NCI-H446 treated with DMSO at 0.1 percent for 48 hours (cell line): ENCODE measurements at places on chromosomes 12 and 14.

DNA sequence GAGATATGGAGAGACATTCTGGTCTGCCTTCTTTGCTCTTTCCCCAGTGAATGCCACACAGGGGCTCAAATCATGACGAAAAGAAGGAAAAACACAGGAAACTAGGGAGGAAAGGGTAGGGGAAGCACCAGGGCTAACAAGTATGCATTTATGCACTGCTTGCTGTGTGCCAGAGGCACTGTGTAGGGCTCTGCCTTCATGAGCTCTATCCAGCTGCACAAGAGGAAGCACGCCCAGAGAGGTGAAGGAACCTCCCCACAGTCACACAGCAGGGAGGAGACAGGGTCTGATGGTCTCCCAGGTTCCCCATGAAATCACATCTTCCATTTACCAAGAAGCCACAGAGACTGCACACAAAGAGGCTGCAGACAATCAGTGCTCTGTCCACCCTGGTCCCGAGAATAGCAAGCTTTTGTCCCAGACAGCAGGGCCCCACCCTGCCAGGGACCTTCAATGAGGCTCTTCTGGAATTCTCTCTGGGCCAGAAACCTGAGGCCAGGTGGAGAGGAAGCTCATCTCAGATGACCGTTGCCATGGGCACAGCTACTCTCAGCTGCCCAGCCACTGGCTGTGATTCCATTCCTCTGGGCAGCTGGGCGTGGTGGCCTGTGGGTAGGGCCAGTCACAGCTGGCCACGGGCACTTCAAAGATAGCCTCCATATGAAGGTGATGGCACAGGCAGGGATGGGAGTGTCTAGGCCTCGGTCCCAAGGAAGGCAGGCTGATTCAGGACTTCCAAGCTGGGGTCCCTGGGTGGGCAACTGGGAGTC, 7.3 kb upstream of the TRPV4 start:
- DNase-seq, result no peak

DNA sequence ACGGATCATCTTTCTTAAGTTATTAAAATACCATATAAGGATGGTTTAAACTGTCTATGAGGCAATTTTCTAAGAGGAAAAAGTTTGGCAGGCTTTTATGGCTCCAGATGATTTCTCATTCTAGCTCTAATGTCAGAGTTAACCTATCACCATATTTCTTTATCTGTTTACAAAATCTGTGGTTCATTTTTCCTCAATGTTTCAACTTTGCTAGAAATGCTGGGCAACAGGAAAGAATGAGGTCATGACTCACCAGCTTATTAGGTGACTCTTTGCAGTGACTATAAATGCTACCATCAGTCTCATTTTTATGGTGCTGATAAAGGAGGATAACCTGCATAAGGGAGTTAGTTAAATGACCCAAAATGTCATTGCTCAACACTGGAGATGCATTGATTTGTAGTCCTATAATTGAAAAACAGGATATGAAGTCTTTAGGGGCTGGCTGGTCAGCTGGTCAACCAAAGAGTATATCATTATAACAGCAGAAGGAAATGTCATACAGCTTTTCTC, 45.3 kb upstream of the RAP1B start:
- DNase-seq, result no peak

DNA sequence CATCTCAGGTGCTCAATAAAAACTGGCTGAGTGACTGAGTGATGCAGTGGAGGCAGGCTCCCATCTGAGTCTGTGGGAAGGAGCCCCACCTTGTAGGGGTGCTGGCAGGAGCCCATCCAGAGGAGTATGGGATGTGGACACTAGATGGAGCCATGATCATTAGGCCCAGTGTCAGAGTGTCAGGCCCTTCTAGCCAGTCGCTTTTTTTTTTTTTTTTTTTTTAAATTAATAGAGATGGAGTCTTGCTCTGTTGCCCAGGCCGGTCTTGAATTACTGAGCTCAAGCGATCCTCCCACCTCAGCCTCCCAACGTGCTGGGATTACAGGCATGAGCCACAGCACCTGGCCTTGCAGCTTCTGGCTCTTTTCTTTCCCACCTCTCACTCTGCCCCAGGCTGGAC, 11.5 kb downstream of the RITA1 start:
- DNase-seq, result peak; percentile 50

- DNase-seq, result no peak
These were observed 14.0 kb downstream of the OR11G2 start for GRCh38 chr14:20204721-20205120.

DNA sequence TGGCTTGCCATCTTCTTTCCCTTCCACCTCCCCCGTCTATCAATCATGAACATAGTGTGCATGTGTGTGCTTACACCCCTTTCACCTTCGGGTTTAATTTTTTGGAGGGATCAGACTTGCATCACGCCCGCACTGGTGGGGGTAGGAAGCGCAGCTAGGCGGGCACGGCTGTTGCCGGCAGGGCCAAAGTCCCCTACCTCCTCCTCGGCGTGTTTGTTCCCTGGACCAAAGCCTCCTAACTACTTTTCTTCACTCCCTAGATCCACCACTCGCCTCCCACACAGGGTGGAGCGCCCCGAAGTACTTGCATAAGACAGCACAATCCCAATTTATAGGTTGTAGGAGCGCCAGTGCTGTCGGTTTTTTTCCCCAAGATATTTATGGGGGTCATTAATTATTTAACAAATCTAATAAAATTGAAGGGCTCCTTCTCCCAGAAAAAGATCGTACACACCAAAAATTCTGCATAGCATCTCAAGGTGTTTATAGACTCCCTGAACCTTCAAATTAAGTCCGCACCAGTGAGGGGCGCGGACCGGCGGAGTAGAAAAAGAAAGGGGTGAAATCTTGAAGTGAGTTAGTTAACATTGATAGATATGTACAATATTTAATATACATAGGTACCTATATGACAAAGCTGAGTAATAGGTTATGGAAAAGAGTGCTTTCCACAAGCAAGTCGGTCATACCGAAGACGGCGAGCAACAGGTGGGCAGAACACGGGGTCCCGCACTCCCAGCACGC, 717 bp downstream of the PKP2 start:
- DNase-seq, result no peak

- DNase-seq, result no peak
These were observed 87.0 kb downstream of the SLC25A47 start for GRCh38 chr14:100410056-100410565.

DNA sequence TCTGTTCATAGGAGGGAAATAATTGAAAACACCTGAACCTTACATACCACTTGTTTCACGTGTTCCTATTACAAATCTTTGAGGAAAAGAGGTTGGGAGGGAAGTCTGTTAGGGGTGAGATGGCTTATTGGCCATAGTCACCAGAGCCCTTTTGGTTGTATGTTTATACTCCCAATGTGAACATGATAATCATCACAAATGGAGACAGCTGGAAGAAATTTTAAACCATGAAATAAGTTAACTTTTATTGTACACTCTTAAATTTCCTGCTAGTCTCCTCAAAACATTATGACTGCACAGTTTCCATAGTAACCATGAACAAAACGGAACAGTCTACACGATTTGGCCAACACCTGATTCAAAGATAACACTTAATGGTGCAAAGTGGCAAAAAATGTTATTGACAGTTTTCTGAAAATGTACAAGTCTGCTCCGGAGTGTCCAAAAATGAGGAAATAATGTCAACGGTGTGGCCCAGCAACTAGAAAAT, 56.9 kb downstream of the LMNTD1 start:
- DNase-seq, result no peak

DNA sequence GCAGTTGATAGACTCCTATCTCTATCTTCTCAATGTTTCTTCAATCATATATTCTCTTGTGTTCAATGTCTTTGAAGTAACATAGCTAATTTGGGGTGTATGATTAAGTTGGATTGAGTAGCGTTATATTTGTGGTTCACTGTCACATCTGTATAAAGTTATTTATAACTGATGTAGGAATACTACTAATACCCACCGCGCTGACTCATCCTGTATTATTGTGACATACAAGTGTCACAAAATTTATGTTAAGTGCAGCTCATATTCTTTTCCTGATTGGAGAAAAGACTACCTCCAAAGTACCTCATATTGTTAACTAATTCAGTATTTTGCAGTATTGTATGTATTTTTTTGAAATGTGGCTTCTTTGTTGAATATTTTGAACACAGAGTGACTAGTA, 940.8 kb downstream of the SLC6A15 start:
- DNase-seq, result no peak

DNA sequence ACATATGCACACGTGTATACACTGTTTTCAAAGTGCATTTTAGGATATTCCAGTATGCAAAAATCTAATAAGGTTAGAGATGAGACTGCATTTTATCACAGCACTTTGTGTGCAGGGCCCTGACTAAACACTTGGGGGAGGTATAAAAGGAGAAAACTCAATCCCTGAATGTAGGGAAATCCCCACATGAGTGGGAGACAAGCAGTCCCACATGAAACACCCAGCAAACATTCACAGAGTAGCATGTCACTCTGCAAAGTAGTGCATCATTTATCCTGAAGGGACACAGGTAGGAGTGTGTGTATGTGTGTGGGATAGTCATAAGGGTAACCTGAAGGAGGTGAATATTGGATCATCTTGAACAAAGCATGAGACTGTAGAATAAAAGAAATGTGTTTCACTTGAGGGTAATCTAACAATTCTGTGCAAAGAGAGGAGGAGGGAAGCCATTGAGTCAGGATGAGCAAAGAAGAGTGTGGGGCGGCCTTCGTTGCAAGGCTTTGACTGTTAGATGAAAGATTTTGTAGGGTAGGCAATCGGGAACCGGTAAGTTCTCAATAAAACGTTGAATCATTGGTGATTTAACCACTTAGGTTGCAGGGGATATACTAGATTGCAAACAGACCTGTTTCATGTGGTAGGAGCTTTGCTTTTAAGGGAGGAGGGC, 2.9 kb downstream of the PRPF40B start:
- DNase-seq, result no peak

- no peak for DNase-seq
These were observed 1.7 kb downstream of the AJUBA start for GRCh38 chr14:22980672-22981089.

DNA sequence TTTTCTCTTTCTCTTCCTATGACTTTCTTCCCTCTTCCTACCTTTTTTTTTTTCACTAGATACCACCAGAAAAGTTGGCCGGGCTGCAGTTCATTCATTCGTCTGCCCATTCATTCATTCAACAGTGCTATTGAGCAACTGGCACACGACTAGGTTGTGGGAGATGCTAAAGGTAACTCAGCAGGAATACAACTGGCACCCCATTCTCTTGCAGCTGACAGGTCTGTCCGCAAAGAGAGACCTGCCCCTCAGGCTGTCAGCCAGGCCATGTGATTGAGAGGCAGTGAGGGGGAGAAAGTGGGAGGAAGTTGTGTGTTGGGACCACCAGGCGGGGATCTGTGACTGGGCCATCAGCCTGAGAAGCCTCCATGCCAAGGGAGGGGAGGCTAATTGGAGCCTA, 105.2 kb downstream of the TSPAN9 start:
- no peak for DNase-seq

- DNase-seq, result no peak
These were observed 253.3 kb upstream of the DIO2 start for GRCh38 chr14:80464531-80465149.

DNA sequence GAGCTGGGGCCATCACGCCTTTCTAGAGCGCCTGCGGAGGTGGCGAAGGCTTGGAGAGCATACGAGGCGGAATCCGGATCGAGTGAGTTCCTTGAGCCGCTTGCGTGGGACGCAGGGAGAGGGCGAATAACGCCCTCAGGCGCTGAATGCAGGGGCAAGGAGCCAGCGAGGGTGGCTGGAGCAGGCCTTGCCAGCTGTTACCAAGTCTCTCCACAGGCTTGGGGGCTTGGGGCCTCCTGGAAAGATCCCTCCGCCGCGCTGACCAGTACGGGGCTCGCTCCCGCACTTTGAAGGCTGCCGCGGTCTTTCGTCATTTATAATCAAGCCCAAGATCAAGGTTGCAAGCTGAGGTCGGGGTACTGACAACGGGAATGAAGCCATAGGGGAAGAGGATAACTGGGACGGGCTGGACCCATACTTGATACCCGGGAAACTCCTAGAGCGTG, 1.2 kb downstream of the FLRT2 start:
- no peak for DNase-seq

DNA sequence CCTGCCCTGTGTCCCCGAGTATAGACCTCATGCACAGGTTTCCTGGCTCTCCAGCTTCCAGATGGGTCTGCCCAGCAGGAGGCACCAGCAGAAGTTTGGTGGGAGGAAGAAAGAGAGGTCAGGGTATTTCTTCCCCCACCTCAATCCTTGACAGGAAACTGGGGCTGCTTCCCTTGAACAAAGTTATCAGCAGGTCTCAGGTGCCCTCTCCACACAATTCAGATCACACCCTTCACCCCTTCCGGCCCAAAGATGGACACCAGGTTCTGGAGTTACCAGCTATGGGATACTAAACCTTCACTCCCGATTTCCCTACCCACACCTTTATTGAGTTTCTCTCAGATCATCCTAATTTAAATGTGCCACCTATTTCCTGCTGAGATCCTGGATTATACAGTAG, 1.2 kb downstream of the SART3 start:
- no peak for DNase-seq

GRCh38 chr14:23538785-23539184, 12.8 kb downstream of the ZFHX2 start:
- no peak for DNase-seq

DNA sequence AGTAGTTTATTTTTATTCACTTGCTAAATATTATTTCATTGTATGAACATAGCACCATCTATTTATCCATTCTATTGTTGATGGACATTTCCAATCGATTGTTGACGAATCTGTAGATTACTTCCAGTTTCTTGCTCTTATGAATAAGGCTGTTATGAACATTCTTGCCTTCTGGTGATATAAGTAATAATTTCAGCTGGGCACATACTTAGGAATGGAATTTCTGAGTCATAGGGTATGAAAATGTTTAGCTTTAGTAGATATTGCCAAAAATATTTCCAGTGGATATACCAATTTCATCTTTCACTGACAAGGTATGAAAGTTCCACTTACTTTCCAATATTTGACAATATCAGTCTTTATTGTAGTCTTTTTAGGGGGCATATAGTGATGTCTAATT, 468.5 kb downstream of the ETNK1 start:
- DNase-seq, result peak; percentile 46

DNA sequence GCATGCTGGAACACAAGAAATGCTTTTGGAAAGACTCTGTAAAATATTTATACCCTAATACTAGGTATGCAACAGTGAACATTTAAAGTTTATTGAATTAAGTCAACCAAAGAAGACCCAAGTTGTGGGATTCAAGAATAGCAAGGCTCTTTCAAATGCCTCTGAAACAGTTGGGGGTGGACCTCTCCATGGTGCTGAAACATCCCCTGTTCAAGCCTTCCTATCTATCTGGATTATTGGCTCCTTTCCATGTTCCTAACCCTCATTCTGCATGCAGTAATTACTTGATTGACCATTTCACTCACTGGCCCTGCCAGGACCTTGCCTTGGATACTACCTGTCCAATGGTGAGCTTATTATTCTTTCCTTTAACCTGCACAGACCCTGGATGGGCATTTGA, 349.7 kb downstream of the NRXN3 start:
- no peak for DNase-seq
